ENCODE measurements at places on chromosomes 3 and 15.

- no peak for DNase-seq
Observed at GRCh38 chr3:38308456-38308855, 26.4 kb downstream of the SLC22A14 start.

- DNase-seq = no peak
Observed at GRCh38 chr3:44030687-44031305, 210.9 kb upstream of the TOPAZ1 start.

DNA sequence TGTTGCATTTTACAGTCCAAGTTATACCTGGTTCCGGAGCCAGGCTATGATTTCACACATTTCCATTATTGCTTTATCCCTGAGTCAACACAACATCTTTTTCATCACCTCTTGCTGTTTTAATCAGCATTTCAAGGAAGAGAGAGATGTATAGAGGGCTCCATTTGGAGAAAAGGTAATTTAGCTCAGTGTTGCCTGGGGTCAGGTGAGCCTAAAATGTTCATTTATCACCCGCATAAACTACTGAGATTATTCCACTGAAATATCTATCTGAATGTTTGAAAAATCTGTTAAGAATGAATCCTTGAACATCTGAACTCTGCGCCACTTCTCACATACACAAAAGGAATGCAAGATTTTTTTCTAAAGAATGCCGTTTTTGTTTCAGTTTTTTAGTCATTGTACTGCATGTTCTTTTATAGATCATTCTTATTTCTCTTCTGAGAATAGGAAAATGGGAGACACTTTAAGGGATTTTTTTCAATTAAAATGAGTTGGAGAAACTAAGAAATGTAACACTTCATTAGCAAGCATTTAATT lies 51.5 kb upstream of the AGTR1 start:
- DNase-seq = no peak

DNA sequence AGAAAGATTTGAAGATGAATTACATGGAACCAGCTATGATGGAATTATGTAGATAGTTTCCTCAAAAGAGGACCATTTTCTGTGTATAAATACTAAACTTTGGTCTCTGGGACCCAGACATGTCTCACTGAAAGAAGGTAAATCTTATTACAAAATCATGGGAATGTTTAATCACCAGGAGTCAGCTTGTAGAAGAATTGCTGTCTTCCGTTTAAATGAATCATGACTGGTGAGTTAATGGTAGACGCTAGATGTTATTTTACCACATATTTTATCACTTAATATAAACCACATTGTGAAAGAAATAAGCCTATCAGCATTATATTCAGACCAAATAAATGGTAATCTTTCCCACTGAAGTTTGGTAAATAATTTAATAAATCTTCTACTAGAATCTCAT lies 322.3 kb upstream of the SUCLG2 start:
- DNase-seq = no peak

DNA sequence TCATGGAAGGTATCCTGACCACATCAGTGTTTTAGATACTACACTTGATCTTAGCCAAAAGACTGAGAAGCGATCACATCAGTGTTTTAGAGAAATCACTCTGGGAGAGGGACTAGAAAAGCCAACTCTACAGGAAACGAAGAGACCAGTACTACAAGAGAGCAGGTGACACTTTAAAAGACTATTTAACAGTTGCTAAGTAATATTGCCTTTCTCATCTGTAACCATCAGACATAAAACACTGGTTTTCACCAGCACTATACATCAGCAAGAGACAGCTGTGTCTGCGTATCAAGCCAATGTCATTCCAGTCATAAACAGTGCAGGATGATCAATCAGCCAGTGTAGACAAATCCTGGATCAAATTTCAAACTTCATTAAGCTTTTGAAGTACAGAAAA lies 66.7 kb downstream of the GLB1 start:
- DNase-seq = no peak

DNA sequence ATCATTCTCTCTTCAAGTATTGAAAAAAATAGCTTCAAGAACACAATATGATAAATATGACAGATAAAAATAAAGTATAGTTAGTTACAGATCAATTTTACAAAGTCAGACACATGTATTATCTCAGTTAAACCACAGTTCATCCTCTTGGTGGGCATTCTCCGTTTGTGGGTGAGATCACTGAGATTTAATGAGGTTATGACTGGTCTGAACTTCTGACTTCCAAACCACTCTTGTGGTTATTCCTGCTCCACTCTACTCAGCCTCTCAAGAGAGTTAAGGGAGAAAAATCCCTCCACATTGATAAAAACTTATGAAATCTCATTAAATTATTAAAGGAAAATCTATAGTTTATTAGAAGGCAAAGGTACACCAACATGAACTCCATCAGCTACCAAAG lies 229.9 kb upstream of the LRTM1 start:
- no peak for DNase-seq

GRCh38 chr15:40477642-40478327 lies 7.0 kb downstream of the CHST14 start:
- no peak for DNase-seq

Measured in stimulated activated CD4-positive, alpha-beta T cell treated with anti-CD3 and anti-CD28 coated beads, Interleukin-4, amount 100 ng/mL, for 4 hours (primary cell).